Activated naive CD4-positive, alpha-beta T cell treated with anti-CD3 and anti-CD28 coated beads, Interleukin-2, amount 10 ng/mL, durations not matched to agents 7 days and 5 days (primary cell): ENCODE measurements at places on chromosomes 4 and X.

GRCh38 chrX:39788521-39788920, 309.2 kb downstream of the BCOR start:
- DNase-seq, result no peak

- DNase-seq, result no peak
These were observed 94.5 kb upstream of the STIM2 start for GRCh38 chr4:26766141-26766540.

DNA sequence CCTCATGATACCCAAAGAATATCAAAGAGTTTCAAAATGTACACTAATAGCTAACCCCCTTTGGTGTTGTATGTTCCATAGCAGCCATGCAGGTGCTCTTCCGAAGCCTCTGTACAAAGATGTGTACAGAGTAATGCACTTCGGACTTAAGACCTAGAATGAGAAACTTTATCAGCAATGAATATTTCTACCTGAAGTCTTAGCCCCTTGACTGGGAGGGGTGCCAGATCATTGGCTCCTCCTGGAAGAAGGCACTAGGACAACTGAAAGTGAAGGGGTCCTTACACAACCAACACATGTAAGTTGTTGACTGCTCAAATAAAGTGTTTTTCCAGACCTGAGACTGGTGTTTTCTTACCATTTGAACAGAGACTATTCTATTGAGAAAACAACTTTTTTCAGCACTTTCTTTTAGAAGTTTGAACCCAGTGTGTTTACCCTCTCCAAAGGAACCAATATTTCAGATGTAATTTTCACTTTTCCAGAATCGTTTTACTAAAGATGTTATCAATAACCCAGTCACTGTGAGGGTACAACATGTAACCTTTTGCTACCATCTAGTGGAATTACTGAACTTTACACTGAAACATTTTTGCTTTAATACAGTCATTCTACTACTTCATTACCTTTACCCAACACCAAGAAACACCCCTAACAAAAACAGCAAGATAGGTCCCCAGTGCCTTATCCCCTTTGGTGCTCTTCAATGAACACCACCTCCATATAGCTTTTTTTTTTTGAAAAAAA, 33.3 kb upstream of the PRDX4 start:
- no peak for DNase-seq

GRCh38 chrX:20363275-20363674, 96.6 kb upstream of the RPS6KA3 start:
- DNase-seq, result no peak

DNA sequence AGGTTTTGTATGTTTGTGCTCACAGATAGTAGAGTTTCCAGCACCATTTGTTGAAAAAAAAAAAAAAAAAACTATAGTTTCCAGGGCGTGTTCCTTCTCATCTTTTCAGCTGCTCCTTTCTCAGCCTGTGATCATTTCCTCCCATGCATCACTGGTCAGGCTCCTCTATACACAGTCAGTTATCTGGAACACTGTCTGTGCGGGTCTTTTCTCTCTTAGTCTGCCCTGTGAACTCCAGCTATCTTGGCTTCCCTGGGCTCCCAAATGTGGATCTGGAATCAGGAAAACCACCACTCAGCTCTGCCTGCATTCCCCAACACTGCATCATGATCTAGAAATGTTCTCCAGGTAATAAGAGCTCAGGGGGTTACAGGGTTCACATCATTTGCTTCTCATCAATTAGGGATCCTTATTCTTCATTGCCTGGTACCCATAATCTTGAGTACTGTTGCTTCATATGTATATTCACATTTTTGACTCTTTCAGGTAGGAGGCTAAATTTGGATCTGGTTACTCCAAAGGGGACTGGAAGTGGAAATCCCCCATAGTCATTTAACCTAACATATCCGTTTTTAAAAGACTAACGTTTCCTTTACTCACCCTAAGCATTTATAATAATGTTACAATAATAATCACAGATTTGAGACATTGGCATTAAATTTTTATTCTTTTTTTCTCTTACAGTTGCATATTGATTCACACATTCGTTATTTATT, 221.8 kb upstream of the KLF3 start:
- no peak for DNase-seq

DNA sequence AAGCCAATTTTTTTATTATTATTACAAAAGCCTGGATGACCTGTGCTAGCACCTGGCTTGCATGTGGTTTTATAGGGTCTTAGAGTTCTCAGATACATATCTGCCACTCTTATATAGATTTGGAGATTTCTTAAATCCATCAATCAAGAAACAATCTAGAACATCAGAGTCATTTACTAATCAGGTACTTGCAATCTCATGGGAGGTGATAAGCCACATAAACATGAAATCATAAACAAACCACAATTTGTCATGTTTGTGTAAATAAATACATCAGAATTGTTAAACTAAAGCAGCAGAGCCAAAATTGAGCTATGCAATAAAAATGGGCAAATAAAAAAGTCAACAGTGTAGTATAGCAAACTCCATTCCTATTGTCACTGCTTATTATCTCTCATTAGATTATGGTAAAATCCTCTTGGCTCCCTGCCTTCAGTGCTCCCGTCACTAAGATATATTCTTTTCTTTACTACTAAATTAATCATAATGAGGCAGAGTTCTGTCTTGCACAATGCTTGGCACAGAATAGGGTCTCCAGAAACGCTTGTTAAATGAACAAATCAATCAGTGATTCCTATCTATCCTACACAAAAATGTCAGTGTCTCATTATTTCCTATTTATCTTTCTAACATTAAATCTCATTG, 108.7 kb upstream of the TTC29 start:
- no peak for DNase-seq

DNA sequence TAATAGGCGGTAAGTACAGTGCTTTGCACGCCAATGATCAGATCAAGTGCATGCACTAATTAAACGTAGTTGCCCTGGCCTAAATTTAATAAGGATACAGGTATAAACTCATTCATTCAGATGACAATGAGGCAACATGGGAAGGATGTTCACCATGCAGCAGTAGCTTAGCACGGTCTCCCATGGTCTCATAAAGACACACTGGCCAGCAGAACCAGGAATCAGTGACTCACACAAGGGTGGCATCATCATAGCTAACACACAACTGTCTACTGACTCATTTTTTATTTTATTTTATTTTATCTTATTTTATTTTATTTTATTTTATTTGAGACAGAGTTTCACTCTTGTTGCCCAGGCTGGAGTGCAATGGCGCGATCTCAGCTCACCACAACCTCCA, 42.7 kb downstream of the TMEM156 start:
- no peak for DNase-seq

DNA sequence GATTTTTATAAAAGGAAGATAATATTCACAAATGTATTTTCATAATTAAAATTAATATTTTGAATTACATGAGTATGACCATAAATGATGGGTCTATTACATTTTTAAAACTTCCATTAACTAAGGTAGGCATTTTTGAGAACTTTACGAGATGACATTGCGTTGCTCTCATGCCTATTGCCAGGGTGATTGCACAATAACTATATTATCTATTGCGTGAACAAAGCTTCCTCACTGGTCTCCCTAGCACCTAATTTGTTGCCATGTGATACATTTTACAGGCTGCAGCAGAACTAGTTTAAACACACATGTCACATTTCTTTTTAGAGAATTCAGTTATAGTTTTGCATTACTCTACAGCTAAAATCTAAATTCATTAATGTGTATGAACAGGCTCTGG, 289.7 kb upstream of the GRID2 start:
- DNase-seq, result no peak

- no peak for DNase-seq
These were observed 190.2 kb downstream of the ANTXR2 start for GRCh38 chr4:79882806-79883205.

GRCh38 chr4:79163981-79164490, 161.8 kb downstream of the NAA11 start:
- no peak for DNase-seq

GRCh38 chr4:155822572-155822971, 43.5 kb downstream of the ASIC5 start:
- DNase-seq, result no peak
